Pulmonary artery endothelial cell (primary cell): ENCODE measurements at places on chromosomes 3 and 15. TPM values are rescaled to one million over a fixed set of nuclear protein-coding genes. Genes with fewer than 3 reads are reported as not detected.

Gene PIERCE2
- total RNA-seq = 0.95 and 1.1 TPM in 2 replicates

Gene CD200R1
- total RNA-seq = not detected in 2 replicates

Gene CTXN2
- under 0.01 TPM in 1 of 2 replicates, not detected in the other for total RNA-seq

Gene AMT
- 0.33 and 0.53 TPM in 2 replicates for total RNA-seq

Gene SCAMP5
- total RNA-seq = 3.5 and 5.9 TPM in 2 replicates

Gene IL17RE
- total RNA-seq = 0.07 and 0.14 TPM in 2 replicates

Gene DZIP1L
- 9.6 and 12.7 TPM in 2 replicates for total RNA-seq

Gene ST3GAL6
- 22.2 and 27.6 TPM in 2 replicates for total RNA-seq

Gene RBSN
- 22.4 and 27.5 TPM in 2 replicates for total RNA-seq

Gene TMCO5A
- not detected in 2 replicates for total RNA-seq

Gene TRH
- not detected in 2 replicates for total RNA-seq

Gene IL16
- total RNA-seq = 0.04 and 0.20 TPM in 2 replicates

Gene CLCN2
- 2.2 and 2.6 TPM in 2 replicates for total RNA-seq

Gene LRRC15
- total RNA-seq = not detected in 2 replicates

Gene TNFAIP8L3
- 38.4 and 62.5 TPM in 2 replicates for total RNA-seq

Gene SUMF1
- total RNA-seq = 57.6 and 61.2 TPM in 2 replicates

Gene FAM81A
- total RNA-seq = 0.07 and 0.18 TPM in 2 replicates

Gene TIGIT
- not detected in 2 replicates for total RNA-seq

Gene P2RY12
- total RNA-seq = not detected in 2 replicates

Gene ACKR2
- not detected in 2 replicates for total RNA-seq

Gene SKOR1
- 0.07 TPM in 2 replicates for total RNA-seq

Gene EFL1
- 30.3 and 32.5 TPM in 2 replicates for total RNA-seq

Gene CYP1A2
- not detected in 2 replicates for total RNA-seq

Gene TM6SF1
- 35.1 and 46.6 TPM in 2 replicates for total RNA-seq

Gene MYL3
- total RNA-seq = not detected in 2 replicates

Gene RYR3
- total RNA-seq = under 0.01 TPM in 2 replicates

Gene SRGAP3
- 0.13 TPM in 1 of 2 replicates, not detected in the other for total RNA-seq

Gene TEX9
- total RNA-seq = 1.2 and 1.6 TPM in 2 replicates

Gene SUSD5
- 0.59 and 3.8 TPM in 2 replicates for total RNA-seq

Gene ANKRD63
- 0.20 TPM in 1 of 2 replicates, not detected in the other for total RNA-seq

Gene SLC15A2
- 0.07 and 0.28 TPM in 2 replicates for total RNA-seq

Gene RNU5B-1
- not detected in 2 replicates for total RNA-seq

Gene TP63
- total RNA-seq = 0.11 TPM in 1 of 2 replicates, not detected in the other

Gene CLDN11
- 60.2 and 227 TPM in 2 replicates for total RNA-seq

Gene GOLGA8J
- 0.11 TPM in 1 of 2 replicates, not detected in the other for total RNA-seq

Gene IP6K1
- 46.7 and 66.8 TPM in 2 replicates for total RNA-seq

Gene THAP10
- 1.2 and 3.3 TPM in 2 replicates for total RNA-seq

Gene NPAP1
- not detected in 2 replicates for total RNA-seq

Gene CHAC1
- total RNA-seq = 2.9 and 4.7 TPM in 2 replicates

Gene GNB5
- total RNA-seq = 29.7 and 32.1 TPM in 2 replicates

Gene LRRC31
- not detected in 2 replicates for total RNA-seq

Gene RGMA
- total RNA-seq = not detected in 2 replicates

Gene CFAP20DC
- total RNA-seq = 1.1 and 2.3 TPM in 2 replicates

Gene IMPG2
- 0.33 and 0.78 TPM in 2 replicates for total RNA-seq

Gene ATP13A5
- not detected in 2 replicates for total RNA-seq

Gene ADGRG7
- total RNA-seq = not detected in 2 replicates

Gene KCNH8
- total RNA-seq = under 0.01 TPM in 1 of 2 replicates, not detected in the other

Gene KCNMB3
- total RNA-seq = 0.46 and 1.4 TPM in 2 replicates

Gene FBXW12
- 0.13 TPM in 1 of 2 replicates, not detected in the other for total RNA-seq

Gene SLC41A3
- 55.3 and 58.8 TPM in 2 replicates for total RNA-seq

Gene PLXND1
- total RNA-seq = 236 and 339 TPM in 2 replicates

Gene PLOD2
- total RNA-seq = 312 and 355 TPM in 2 replicates
